Lower lobe of right lung (tissue), 2 donors: ENCODE measurements at places on chromosomes 7 and 10. TPM values are rescaled to one million over a fixed set of nuclear protein-coding genes. Genes with fewer than 3 reads are reported as not detected.

DNA sequence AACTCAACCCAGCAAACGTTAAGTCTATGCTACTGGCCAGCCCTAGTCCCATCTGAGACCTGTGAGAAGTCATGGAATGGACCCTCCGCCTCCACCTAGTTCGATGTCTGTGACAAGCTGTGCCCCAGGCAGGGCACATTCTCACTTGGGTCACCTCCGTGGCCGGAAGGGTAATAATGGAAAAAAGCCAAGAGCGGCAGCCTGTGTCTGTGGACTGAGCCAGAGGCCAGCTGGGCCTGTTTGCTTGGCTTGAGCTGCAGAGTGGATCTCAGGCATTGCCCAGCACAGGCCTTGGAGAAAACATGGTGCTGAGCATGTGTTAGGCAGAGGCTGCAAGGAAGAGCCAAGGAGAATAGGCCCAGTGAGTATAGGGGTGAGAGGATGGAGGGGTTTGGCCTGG, 97.8 kb downstream of the GALNT17 start:
- H3K4me3 ChIP-seq: no peak overlapping the region
- no peaks in the 10 kb centered on the region for H3K27me3 ChIP-seq
- DNase-seq: no peak

GRCh38 chr10:48602401-48603135, 2.3 kb downstream of the ARHGAP22 start:
- no peak overlapping the region for H3K27ac ChIP-seq
- H3K4me1 ChIP-seq: peaks cover 26% of the 10 kb centered on the region
- no peak for DNase-seq
- no peaks in the 10 kb centered on the region for H3K36me3 ChIP-seq
- no peak overlapping the region for H3K4me3 ChIP-seq

DNA sequence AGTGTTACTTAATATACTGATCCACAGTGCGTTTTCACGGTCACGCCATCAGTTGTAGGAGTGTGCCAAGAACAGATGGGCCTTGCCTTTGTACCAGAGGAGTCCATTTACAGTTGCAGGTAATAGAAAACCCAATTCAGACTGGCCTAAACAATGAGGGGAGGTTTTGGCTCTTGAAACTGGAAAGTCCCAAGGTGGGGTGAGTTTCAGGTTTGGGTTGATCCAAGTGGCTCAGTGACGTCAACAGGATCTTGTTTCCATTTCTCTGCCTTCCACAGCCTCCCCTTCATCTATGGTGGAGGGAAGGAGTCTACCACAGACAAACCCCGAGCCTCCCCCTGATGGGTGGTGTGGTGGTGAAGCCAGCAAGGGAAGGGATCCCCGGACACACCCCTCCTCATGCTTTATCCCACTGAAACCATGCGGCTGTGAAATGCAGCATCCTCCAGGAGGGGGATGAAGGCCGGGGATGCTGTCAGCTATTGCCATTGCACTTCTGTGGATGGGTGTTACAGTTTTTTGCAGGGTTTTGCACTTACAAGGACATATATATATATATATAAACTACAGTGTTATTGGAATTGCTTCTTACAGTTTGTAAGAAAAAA, 14.8 kb upstream of the SH2D4B start:
- no peak for DNase-seq
- H3K36me3 ChIP-seq: peaks cover 42% of the 10 kb centered on the region
- no peaks in the 10 kb centered on the region for H3K27me3 ChIP-seq
- H3K4me1 ChIP-seq: peaks cover 58% of the 10 kb centered on the region
- no peak overlapping the region for H3K27ac ChIP-seq

- no peaks in the 10 kb centered on the region for H3K36me3 ChIP-seq
- no peak overlapping the region for H3K27ac ChIP-seq
- no peaks in the 10 kb centered on the region for H3K27me3 ChIP-seq
- no peaks in the 10 kb centered on the region for H3K4me1 ChIP-seq
Observed at GRCh38 chr10:11906714-11907113, 83.6 kb downstream of the PROSER2 start.

Gene SPDYE5
- not detected for total RNA-seq

Gene STOX1
- 2.5 TPM for total RNA-seq

- peak overlapping the region; percentile 9 for H3K27ac ChIP-seq
- H3K4me3 ChIP-seq: peak overlapping the region; percentile 0
- peaks cover 46% of the 10 kb centered on the region for H3K4me1 ChIP-seq
- no peaks in the 10 kb centered on the region for H3K27me3 ChIP-seq
Observed at GRCh38 chr7:116955801-116956476, 2.6 kb downstream of the ST7 start.

DNA sequence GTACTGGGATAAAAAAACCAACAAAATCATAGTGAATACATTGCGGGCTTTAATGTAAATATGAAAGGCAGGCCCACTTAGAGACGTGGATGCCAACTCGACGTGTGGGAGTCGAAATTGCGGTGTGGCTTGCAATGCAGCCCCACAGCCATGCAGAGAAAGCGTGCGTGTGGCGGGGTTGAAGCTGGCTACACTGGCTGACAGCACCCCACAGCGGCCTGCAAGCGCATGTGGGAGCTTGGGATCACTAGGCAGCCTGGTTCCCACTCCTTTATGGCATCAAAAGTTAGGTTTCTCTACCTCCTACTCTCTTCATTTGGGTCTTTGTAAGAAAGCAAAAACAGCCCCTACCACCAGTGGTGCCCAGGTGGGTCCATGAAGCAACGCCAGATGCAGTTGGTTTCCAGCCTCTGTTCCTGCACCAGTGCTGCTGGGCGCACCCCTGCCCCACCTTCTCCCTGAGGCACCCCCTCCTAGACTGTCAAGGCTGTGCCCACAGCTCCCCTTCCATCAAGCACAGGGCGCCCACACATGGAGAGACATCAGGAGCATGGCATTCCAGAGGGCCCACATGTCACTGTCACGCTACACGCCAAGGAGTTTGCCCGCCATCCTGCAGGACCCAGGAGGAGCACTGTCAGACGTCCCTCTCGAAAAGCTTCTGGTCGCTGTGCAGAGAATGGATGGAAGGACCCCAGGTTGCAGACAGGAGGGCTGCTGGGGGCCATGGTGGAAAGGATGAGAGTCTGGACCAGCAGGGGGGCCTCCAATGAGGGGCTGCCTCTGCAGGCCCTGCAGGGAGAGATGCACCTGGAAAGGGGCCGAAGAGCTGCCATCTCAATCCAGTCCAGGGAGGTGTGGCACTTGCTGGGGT, 142.9 kb downstream of the PAXIP1 start:
- DNase-seq: no peak
- no peaks in the 10 kb centered on the region for H3K36me3 ChIP-seq
- H3K4me3 ChIP-seq: no peak overlapping the region
- H3K4me1 ChIP-seq: no peaks in the 10 kb centered on the region

Gene GNGT1
- not detected for total RNA-seq

Gene VGF
- total RNA-seq: 0.15 TPM

DNA sequence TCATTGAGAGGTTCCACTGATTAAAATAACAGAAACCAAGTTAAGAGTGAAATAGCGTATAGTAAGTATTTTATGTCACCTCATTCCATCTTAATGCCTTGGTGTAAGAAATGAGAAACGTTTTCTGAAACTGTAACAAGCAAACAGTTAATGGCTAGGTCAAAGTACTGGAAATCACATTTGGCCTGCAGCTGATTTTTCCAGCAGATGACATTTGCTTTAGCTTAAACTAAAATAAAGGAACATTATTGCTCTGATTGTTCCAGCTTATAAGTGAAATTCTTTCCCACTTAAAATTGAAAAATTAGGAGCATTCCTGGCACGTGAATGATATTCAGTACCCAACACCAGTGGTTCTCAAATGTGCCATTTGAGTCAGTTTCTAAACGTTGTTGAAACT, 213.6 kb upstream of the DPP6 start:
- H3K27me3 ChIP-seq: no peaks in the 10 kb centered on the region
- H3K36me3 ChIP-seq: no peaks in the 10 kb centered on the region
- no peaks in the 10 kb centered on the region for H3K4me1 ChIP-seq
- no peak overlapping the region for H3K4me3 ChIP-seq

- DNase-seq: no peak
- H3K4me3 ChIP-seq: no peak overlapping the region
- peaks cover 37% of the 10 kb centered on the region for H3K36me3 ChIP-seq
- H3K4me1 ChIP-seq: no peaks in the 10 kb centered on the region
- no peak overlapping the region for H3K27ac ChIP-seq
- no peaks in the 10 kb centered on the region for H3K27me3 ChIP-seq
Observed at GRCh38 chr10:109862041-109862440, 61.3 kb downstream of the XPNPEP1 start.

DNA sequence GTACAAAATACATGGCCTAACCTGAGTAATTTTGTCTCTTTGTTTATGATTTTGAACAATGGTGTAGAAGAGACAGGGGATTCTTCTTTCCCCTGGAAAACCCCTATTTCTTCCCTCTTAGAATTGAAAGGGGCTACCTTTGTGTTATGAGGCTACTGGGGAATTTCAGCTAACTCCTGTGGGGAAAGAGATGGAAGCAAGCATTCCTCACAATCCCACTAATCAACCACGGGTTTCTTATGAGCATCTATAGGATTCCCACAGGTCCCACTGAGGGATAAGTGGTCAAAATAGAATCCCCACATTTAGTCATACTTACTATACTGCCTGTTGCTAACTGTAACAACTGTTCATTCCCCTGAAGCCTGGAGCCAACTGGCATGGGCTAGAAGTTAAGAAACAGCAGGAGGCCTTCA, 32.2 kb upstream of the ITGB8 start:
- no peaks in the 10 kb centered on the region for H3K36me3 ChIP-seq
- DNase-seq: no peak
- no peaks in the 10 kb centered on the region for H3K4me1 ChIP-seq
- H3K27ac ChIP-seq: no peak overlapping the region
- H3K4me3 ChIP-seq: no peak overlapping the region

Gene ZNF398
- 13.2 TPM for total RNA-seq

DNA sequence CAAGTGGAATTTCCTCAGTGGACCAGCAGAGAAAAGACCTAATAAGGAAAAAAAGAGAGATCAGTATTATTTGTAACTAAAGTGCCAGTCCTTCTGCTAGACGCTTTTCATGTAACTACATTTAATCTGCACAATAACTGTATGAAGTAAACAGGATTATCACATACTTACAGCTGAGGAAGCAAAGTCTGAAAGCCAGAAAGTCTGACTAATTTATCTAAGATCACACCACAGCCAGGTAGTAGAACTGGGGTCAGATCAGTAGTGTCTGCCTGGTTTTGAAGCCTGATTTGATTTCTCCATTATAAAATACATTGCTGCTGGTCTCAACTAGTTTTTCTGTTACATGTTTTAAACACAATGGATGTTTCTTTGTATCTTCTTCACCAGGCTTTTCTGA, 69.2 kb downstream of the PODXL start:
- no peaks in the 10 kb centered on the region for H3K4me1 ChIP-seq
- no peak overlapping the region for H3K4me3 ChIP-seq
- no peak for DNase-seq
- H3K27ac ChIP-seq: no peak overlapping the region
- no peaks in the 10 kb centered on the region for H3K27me3 ChIP-seq

- H3K27me3 ChIP-seq: no peaks in the 10 kb centered on the region
Observed at GRCh38 chr10:107417446-107417845, 252.9 kb upstream of the SORCS1 start.

DNA sequence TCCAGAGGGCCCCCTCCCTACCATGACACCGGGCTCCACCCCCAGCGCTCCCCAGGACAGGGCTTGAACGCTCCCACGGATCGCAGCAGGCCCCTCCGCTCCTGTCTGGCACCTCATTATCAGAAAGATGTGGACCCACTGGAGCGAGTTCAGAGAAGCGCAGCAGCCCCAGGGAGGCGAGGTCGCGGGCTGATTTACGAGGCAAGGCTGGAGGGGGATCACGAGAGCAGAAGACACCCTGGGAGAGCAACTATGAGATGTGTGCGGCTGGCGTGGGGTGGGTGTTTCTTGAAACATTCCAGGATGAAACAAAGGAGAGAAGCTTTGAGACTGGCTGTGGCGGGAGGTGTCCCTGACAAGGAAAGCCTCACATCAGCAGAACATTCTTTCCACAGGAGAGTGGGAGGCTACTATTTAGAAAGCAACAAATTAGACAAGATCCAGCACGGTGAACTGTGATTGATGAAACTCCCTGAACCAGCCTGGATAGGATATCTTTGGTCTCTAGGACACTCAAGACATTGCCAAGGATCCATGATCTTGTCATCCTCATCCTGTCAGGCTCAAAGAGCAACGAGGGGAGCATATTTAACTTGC, 66.0 kb downstream of the JCAD start:
- H3K4me3 ChIP-seq: no peak overlapping the region
- H3K27ac ChIP-seq: no peak overlapping the region
- no peak for DNase-seq
- no peaks in the 10 kb centered on the region for H3K27me3 ChIP-seq
- peaks cover 5% of the 10 kb centered on the region for H3K4me1 ChIP-seq

GRCh38 chr10:125868372-125868975, 12.6 kb downstream of the DHX32 start:
- H3K4me3 ChIP-seq: no peak overlapping the region
- DNase-seq: no peak
- no peak overlapping the region for H3K27ac ChIP-seq
- no peaks in the 10 kb centered on the region for H3K27me3 ChIP-seq
- no peaks in the 10 kb centered on the region for H3K4me1 ChIP-seq

- H3K27me3 ChIP-seq: no peaks in the 10 kb centered on the region
- H3K27ac ChIP-seq: no peak overlapping the region
- no peaks in the 10 kb centered on the region for H3K36me3 ChIP-seq
- no peak overlapping the region for H3K4me3 ChIP-seq
- no peaks in the 10 kb centered on the region for H3K4me1 ChIP-seq
Observed at GRCh38 chr7:133739817-133740216, 387.3 kb upstream of the LRGUK start.

- no peak overlapping the region for H3K27ac ChIP-seq
- DNase-seq: no peak
- H3K27me3 ChIP-seq: no peaks in the 10 kb centered on the region
- no peaks in the 10 kb centered on the region for H3K4me1 ChIP-seq
- H3K36me3 ChIP-seq: no peaks in the 10 kb centered on the region
- no peak overlapping the region for H3K4me3 ChIP-seq
Observed at GRCh38 chr10:130961506-130962239, 349.8 kb downstream of the TCERG1L start.

GRCh38 chr7:22295402-22296264, 61.3 kb downstream of the RAPGEF5 start:
- no peak for DNase-seq
- H3K36me3 ChIP-seq: no peaks in the 10 kb centered on the region
- no peak overlapping the region for H3K4me3 ChIP-seq
- H3K27me3 ChIP-seq: no peaks in the 10 kb centered on the region
- H3K4me1 ChIP-seq: peaks cover 13% of the 10 kb centered on the region
- H3K27ac ChIP-seq: no peak overlapping the region

DNA sequence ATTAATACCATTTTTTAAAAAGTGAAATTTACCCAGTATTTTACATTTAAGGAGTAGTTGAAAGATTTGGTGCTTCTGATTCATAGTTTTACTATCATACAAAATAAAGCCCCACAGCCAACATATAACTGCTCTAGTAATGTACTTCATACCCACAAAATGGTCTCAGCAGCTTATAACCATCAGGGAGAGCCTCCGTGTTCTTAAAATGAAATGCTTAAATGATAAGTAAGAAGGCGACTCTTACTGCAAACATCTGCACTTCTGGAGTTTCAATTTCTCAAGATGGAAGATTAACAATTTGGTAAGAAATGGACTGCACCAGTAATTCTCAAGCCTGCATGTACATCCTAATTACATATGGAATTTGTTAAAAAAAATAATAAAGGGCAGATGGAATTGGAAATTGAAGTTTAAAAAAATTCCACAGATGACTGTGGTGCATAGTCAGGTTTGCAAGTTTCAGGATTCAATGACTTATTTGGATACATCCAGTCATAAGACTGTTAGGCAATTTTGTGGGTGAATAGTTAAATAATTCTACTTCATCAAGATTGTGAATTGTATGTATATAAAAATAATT, 461.0 kb downstream of the KIF20B start:
- H3K4me3 ChIP-seq: no peak overlapping the region
- H3K27me3 ChIP-seq: no peaks in the 10 kb centered on the region

Gene ZNF32
- 33.2 TPM for total RNA-seq
